ENCODE measurements at places on chromosomes 7 and 10.

DNA sequence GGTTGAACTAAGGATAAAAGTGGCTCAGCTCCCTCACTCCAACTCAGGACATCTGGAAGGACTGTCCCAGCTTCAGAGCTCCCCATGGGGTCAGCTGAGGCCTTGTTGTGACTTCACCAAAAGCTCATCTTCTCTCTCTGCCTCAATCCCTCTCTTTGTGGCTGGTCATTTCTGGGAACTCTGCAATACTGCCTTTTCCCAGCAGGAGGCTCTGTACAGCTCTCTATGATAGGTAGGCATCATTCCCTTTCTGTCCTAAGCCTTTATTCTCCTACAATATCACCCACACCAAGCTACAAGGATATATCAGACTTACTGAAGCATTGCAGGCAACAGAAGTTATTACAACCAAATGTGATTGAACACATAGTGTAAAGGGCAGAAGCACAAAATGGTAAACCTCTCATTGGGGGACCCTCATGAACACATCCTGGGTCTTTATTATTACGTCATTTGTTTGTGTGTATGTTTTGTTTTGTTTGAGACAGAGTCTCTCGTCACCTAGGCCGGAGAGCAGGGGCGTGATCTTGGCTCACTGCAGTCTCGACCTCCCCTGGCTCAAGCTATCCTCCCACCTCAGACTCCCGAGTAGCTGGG, 36.7 kb upstream of the PRPS1L1 start:
- DNase-seq: no peak

DNA sequence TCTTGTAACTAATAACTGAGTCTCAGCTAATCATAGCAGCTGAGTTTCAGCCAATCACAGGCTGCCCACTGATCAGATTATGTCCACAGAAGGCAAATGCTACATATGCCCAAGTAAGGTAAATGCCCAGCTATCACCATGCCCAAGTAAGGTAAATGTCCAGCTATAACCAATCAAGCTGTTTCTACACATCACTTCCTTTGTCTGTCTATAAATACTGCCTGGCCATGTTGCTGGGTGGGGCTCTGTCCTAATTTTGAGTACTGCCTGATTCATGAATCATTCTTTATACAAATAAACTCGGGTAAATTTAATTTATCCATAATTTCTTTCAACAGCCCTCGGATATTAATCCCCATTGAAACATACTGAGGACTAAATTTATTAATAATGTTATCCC, 312.4 kb downstream of the CACNA2D1 start:
- no peak for DNase-seq

- DNase-seq: no peak
Observed at GRCh38 chr10:69181433-69181832, 1.4 kb downstream of the SUPV3L1 start.

DNA sequence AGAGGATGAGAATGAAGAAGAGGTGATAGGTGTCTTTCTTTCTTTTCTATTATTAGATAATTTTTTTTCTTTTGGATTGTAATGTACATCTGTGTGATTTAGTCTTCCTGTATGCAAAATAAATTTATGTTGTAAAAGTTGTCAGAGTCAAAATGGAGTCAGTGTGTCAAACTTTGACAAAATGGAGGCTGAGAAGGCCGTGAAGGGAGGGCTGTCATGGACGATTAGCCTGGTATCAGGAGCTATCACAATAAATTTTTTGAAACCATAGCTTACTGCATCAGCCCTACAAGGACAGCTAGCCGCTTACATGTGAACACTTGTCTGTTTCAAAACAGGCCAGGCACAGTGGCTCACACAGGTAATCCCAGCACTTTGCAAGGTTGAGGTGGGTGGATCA, 67.6 kb downstream of the EXOC6 start:
- no peak for DNase-seq

GRCh38 chr7:138170298-138170697, 94.0 kb downstream of the AKR1D1 start:
- no peak for DNase-seq

- no peak for DNase-seq
Observed at GRCh38 chr10:25455980-25456567, 281.3 kb downstream of the GPR158 start.

DNA sequence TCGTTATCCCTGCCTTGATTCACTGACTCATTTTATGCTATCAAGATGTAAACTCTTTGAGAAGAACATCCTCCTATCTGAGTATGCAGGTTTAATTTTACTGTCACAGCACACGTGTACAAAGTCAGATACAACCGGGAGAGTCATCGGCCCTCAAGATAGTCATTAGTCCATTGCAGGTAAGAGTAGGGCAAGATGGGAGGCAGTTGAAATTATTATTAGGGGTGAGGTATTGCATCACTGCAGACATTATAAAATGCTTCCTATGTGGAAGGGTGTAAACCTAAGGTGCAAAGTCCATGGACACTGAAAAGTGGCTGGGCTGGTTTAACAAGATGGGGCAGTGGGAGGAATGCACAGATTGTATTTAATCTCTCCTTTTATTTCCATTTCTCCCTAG, 113.7 kb downstream of the ARL4A start:
- DNase-seq: no peak

DNA sequence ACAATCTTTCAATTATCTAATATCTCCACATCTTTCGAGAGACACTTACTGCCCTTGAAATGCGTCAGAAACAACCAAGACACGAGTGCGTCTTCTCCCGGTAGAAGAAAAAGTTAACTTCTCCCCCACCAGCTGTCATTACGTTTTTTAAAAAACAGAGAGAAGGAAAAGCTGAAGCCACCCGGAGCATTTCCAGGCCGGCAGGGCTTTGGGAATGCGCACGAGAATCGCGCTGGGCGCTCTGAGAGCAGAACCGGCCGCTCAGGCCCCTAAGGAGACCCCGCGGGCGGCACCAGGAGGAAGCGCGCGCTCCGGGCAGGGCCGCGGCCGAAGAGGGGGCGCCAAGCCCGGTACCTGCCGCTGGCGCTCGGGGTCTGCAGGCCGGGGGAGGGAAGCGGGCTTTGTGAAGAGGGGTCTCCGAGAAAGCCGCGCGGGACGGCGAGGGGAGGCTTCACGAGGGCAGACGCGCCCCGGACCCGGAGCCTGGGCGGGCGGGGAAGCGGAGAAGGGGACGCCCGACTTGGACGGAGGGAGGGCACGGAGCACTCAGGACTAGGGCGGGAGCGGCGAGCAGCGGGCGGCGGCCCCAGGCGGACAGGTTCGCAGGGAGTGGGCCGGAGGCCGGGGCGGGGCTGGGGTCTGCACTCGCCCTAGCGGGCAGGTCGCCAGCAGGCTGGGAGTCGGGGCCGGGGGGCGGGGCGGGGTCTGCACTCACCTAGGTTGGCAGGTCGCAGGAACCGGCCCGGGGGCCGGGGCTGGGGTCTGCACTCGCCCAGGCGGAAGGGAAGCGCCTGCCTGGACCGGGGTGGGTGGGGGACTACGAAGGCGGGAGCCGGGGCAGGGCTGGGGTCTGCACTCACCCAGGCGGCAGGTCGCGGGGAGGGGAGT, 932 bp downstream of the ESYT2 start:
- peak; percentile 53 for DNase-seq

DNA sequence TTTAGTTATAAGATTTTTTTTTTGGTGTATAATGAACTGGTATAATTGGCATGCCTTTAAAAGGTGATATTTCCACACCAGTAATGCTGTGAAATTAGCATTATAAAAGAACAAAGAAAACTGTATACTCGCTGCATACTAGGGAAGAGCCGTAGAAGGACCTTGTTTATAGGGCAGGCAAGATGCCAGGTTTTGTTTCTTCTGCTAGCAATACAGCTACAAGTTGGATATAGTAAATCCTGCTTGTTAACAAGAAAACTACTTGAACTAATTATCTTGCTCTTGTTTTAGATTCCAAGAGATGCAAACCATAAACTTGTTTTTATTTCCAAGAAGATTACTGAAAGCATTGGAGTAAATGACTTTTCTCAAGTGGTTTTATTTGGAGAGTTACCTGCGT, 1.9 kb downstream of the DNAH11 start:
- DNase-seq: no peak

DNA sequence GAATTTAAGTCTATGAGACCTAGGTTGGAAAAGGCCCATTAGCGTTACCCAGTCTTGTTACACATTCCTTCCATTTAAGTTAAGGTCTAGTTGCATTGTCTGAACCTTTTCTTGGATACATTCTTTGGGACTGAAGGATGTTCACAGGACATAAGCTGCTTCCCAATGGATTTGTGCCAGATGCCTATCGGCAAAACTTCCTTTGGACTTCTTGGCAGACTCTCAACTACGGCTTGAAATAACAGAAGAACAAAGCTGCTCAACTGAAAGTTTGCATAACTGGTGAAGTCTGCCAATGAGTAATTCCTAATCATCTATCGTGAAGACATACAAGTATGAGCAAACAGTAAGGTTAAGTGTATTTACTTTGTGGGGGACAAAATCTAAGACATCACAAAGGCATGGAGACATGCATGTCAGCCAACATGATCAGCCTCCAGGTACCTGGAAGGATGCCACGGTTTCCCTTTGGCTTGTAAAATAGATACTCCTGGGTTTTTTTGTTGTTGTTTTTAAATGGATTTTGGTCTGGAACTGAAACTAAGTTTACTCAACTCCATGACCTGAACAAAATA, 35.4 kb downstream of the MALSU1 start:
- DNase-seq: no peak

GRCh38 chr7:159143780-159144757, 598 bp downstream of the VIPR2 start:
- no peak for DNase-seq

DNA sequence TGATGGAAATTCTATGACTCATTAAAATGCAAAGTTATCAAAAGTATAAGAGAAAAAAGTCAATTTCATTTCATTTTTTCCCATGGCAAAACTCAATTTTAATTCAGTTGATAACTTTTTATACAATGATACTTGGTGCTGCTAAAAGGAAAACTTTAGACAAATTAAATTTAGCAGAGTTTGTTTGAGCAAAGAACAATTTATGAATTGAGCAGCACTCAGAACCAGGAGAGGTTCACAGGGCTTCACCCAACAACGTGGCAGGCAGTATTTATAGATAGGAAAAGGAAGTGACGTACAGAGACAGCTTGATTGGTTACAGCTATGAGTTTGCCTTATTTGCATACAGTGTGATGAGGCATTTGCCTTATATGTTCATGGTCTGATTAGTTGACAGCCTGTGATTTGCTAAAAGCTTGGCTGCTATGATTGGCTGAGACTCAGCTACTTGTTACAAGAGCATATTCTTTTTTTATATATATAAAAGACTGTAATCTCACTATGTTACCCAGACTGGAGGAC, 157.2 kb upstream of the CELF2 start:
- no peak for DNase-seq

DNA sequence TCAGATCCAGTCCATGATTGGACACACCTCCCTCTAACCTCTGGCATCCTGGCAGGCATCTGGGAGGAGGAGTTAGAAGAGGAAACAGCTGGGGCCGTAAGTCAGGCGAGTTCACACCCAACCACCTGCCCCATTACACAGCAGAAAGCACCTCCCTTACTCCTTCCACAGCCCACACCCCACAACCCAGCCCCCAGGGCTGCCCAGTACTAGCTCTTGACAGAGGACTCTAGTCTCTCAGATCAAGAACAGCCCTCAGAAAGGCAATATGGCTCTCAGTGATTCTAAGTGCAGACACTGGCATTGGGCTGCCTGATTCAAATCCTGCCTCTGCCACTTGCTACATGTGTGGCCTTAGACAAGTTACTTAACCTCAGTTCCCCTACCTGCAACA, 34.1 kb downstream of the KCNMA1 start:
- DNase-seq: no peak

GRCh38 chr10:20207653-20208052, 391.4 kb downstream of the PLXDC2 start:
- no peak for DNase-seq

DNA sequence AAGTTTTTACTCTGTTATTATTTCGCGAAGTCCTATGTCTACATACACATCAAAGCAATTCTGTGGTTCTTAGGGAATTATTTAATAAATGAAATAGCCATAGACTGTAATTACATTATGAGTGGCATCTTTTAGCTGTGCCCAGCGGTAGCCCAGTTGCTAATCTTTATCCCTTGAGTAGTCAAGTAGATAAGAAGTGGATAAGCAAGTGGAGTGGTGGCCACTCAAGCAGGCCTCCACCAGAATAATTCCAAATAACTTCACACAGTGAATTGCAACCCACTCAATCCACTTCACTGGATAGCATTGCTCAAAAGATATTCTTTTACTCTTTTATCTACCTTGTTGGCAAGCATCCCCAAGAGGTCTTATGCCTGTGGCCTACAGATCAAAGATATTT, 349.7 kb downstream of the AUTS2 start:
- DNase-seq: no peak

GRCh38 chr10:120630266-120630665, 173.2 kb downstream of the PLPP4 start:
- no peak for DNase-seq

Measured in activated CD4-positive, CD25-positive, alpha-beta regulatory T cell (primary cell).